SIG-M5 (cell line): ENCODE measurements at places on chromosomes 2 and 18.

- no peak for DNase-seq
Observed at GRCh38 chr2:206799083-206799482, 33.7 kb downstream of the FASTKD2 start.

DNA sequence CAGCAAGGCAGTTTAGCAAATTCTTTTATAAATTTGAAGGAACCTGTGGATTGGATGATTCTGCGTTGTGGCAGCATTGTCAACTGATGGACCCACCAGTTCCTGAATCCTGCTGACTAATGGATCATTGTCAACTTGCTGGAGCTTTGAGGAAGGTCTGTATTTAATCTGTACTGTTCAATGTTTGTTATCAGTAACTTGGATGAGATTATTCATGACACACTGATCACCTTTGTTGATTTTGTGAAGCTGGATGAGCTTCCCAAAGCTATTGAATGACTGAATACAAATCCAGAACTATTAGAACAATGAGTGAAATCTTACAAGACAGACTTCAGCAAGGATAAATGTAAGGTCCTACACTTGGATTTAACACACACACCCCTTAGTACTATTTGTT, 101.3 kb downstream of the AQP4 start:
- no peak for DNase-seq

GRCh38 chr2:231161877-231162329, 36.5 kb upstream of the ARMC9 start:
- no peak for DNase-seq

DNA sequence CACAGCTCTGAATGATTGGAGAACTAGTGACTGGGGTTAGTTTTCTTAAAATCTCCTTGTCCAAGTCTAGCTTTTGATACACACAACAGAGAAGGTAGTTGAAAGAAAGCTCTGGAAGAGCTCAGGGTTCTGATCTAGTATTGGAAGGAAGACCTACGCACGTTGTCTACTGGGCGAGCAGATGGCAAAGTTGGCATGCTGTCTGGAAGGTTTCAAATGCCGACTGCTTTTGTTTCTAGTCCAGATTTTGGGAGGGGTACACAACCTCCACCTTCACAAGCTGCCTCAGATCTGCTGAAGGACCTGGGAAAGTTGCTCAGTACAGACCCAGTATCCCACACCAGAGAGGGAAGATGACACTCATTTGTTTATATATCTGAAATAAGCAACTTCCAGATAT, 507.3 kb downstream of the RNF144A start:
- DNase-seq: no peak

- no peak for DNase-seq
Observed at GRCh38 chr2:241803387-241804325, 5.3 kb upstream of the NEU4 start.

DNA sequence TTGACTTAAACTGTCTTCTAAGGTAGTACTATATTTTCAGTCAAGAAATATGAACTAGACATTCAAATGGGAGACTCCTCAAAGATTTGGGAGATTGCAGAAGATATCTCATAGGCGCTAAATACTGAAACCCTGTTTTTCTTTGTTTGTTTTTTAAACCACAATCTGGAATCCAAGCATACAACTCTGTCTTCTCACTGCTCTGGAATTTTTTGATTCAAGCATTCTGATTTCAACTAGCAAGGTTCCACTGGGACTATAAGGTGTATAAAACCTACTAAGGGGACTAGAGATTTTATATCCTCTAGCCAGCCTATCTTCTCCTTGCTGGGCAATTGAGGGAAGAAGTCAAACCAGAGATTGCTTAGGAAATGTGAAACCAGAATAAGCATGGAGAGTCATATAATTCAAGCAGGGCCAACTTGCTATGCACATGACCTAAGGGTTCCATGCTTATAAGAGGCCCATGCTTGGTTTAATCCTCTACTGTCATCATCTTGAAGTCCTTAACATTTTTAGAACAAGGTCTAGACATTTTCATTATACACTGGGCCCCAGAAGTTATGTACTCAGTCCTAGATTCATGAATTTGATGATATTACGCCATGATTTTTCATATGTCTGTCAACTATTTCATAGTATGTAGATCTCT, 405.5 kb downstream of the PARD3B start:
- DNase-seq: no peak

DNA sequence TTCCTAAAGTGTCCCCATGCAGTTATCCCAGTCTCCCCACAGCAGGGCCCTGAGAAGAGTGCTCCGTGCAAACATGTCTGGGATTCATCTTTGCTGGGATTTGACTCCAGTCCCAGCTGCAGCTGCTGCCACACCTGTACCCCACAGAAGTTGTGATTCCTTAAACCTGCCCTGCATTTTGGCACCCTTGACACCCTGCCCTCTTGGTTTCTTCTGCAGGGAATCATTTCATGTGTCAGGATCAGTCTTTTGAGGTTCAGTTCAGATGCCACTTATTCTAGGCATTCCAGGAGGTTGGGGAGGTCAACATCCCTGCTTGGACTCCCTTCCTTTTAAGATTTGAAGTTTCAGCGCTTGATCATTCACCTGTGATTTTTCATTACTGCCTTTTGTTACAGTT, 108.3 kb downstream of the SPTBN1 start:
- DNase-seq: no peak

DNA sequence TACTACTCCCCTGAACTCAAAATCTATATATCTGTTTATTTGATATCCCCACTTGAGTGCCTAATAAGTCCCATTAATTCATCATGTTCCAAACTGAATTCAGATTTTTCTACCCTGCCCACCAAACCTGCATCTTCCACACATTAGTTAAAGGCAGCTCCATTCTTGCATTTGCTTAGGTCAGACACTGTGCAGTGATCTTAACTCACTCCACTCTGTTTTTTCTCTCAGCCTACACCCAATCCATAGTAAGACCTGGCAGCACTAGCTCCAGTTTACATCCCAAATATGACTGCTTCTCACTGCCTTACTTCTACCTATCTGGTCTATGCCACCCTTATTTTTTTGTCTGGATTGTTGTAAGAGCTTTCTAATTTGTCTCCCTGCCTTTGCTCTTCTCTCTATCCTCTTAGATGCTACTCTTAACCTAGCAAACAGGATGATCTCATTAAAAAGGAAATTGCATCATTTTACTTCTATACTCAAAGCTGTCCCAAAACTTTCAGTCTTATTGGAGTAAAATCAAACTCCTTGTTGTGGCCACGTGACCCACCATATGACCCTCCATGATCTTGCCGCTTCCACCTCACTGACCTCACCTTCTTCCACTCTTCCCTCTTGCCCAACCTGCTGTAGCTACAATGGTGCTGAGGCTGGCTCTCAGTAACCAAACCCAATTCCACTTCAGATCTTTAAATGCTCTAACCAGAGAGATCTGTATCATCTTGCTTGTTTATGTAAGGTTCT, 274.9 kb upstream of the FANCL start:
- no peak for DNase-seq

DNA sequence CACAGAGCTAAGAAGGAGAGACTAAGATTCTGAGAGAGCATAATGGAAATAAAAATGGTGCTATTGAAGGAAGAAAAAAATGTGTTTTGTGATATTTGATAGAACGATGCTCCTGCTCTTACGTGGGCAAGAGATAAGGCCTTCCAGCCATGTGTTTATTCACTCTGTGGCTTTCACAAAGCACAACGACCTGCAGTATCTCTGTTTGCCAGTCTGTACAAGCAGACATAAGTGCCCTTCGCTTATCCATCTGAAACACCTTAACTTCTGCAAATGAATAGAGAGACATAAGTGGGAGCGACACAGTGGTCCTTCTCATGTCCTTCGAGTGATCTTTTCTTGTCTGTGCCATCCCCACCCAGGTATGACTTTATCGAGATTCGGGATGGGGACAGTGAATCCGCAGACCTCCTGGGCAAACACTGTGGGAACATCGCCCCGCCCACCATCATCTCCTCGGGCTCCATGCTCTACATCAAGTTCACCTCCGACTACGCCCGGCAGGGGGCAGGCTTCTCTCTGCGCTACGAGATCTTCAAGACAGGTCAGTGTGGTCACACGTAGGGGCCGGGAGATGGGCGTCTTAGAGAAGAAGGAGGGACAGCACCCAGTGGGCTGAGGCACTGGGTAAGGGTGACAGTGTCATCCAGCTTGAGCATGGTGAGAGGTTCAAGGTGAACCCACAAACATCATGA, 33.7 kb downstream of the NRP2 start:
- DNase-seq: no peak

DNA sequence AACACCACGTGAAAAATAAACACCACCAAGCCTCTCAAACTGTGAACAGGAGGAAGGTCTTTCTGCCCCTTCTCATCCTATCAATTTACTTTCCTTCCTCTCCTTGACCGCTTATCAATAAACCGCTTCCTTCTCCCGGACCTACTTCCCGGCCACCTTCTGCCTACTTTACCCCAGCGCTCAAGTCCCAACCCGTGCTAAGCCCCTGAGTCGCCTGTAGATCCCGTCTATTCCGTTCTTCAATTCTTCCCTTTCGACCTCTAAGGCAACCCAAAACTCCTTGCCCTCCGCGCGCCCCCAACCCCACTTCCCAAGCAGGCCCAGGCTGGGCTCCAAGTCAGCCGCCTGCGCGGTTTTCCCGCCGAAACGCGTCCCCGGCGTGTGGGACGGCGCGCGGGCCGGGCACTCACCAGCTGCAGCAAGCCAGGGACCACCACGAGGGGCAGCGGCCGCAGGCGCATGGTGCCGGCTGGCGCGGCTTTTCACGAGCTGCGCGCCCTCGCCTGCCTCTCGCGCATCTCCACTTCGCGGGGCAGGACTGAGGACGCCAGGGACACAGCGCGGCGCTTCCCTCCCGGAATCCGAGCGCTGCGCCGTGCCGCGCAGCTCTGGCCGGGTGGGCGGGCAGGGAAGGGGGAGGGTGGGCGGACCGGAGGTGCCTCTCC, at the start of gene NXPH2:
NXPH2 (minus strand) TSS at position 610 of the 665 bp plus-strand sequence; CDS start at position 461, 149 bp downstream.
- DNase-seq: no peak

DNA sequence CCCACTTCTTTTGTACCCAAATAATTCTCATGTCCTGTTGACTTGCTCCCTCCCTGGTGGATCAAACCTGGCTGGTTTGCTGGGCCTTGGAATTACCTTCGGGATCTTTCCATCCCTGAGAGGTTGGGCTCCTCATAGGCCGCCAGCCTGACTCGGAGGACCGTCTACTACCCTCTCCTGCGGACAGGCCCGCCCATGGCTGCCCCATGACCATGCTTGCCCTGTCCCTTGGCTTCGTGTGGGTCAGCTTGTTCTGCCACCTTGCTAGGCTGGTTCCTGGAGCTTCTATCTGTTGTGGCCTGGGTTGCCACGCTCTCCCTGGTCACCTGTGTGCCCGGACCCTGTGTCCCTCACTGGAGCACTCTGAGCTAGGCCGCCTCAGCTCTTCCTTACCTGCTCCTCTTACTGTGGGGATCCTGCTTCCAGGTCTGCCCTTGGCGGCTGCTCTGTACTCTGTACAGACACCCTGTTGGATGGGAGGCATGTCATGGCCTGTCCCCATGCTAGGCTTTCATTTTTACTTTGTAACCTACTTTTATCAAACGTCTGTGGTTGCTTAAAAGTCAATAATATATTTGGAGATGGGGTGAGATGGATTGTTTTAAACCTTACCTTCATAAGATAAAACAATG, 29.7 kb upstream of the FHL2 start:
- no peak for DNase-seq

DNA sequence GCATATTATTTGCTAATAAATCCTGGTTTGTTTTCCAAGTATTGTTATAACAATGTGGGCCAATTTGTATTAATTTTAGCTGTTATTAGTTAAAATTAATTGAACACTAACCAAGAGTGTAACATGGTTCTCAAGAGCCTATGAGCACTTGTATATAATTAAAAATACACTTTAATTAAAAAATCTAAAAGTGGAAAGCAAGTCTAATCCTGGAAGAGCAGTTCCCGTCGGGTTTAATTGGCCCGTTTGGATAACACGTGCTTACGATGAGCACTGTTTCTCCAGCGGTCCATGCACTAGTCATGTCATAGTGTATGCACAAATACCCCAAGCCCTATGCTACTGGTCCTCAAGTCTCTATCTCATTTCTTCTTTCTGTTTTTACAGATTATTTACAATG, 49.0 kb downstream of the DCDC2C start:
- no peak for DNase-seq

GRCh38 chr2:203835420-203835819, 32.2 kb upstream of the CTLA4 start:
- no peak for DNase-seq

DNA sequence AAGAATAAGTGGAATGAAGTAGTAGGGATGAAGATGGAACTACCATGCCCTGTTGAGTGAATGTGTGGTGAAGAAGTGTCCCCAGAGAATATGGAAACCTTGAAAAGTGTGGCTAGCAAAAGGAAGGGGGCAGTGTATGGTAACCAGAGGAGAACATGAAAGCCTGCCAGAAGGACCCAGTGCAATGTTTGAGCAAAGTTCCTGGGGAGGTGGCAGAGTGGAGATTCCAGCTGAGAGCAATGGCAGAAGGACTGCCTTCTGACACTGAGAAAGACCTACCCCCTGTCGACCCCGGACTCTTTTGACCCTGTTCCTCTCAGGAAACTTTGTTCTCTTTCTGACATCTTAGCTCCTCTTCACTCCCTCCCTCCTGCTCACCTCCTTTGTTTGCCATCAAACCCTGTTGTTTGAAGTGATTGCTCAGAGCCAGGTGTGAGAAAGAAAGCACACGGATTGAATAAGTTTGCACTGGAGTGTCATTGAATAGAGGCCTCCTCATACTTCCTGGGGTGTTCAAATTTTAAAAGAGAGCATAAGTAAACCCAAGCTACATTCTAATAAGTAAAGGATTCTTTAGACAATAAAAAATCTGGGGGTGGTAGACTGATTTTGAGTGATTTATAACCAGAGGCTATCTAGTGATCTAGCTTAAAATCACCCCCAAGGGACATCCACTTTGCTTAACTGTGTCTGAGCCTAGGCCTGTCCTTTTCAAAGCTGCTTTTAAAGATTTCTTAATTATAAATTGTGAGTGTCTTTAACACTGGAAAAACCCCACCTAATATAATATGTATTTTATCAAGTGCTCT, 57.1 kb downstream of the TRIB2 start:
- no peak for DNase-seq

DNA sequence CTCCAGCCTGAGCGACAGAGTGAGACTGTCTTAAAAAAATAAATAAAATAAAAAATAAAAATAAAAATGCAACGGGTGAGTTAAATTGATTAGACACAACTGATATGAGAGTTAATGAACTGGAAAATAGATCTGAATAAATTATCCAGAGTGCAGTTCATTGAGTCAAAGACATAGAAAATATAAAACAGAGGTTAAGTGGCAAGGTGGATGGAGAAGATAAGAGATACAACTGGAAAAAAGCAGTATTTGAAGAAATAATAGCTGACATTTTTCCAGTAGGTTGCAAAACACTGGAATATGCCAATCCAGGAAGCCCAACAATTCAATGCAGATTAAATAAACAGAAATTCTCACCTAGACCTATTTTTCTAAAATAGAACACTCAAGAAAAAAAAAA, 10.7 kb downstream of the CGREF1 start:
- DNase-seq: no peak

- no peak for DNase-seq
Observed at GRCh38 chr2:33443274-33443829, 33.1 kb upstream of the RASGRP3 start.
